Esophagus squamous epithelium (tissue), 5 donors: ENCODE measurements at places on chromosomes 16 and 17.

DNA sequence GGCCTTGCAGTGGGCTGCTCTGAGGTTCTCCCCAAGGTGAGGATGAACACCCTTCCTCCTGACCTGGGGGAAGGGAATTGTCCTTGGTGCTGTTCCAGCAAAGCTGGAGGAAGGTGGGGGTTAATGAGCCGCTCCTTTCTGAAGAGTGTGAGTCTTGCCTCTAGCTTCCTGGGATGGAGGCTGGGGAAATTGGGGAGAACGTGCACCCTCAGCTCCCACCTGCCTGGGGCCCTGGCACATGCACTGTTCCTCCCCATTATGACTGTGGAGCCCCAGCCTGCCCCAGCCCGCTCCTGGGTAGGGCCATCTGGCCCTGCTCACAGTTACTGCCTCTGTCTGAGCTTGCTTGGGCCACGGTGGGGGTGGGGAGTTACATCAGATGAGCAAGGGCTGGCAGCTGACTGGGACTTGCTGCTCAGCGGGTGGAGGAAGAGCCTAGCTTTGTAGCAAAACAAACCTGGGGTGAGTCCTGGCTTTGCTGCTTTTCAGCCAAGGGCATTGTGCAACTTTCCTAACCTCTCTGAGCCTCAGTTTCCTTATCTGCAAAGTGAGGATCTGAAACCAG lies 11.1 kb downstream of the TNS4 start:
- DNase-seq, result no peak

DNA sequence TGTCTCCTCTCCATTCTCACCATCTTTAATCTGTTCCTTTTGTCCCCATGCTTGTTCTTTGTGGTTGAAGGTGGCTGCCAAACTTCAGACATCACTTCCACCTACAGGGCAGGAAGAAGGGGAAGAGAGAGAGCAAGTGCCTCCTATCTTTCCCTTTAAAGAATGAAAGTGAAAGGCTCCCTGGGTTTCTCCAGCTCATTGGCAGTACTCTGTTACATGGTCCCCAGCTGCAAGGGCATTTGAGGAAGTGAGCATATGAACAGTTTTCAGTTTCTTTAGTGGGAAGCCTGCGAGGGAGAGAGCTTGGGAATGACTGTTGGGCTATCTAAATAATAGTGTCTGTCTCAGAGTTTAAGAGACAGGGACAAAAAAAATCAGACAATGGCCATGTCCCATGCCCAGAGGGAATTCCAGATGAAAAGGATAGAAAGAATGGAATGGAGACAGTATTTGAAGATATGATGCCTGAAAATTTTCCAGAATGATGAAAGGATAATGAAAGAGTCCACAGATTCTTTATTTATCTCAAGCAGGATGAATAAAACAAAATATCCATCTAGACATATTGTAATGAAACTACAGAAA lies 159.9 kb downstream of the LGALS9B start:
- no peak for DNase-seq

DNA sequence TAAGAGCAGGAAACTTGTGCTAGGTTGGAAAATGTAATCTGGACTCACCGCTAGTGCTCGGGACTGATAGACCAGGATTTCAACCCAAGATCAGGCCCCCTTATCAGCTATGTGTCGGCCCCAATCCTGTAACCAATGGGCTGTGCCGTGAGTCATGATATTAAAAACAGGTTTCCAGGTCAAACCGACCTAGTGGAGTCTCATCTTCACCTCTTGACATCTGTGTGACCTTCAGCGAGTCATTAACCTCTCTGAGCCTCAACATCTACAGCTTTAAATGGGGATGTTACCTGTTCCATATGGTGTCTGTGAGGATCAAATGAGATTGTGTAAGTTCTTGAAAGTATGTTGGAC lies 512 bp downstream of the PMM2 start:
- no peak for DNase-seq

GRCh38 chr17:17812211-17813054 lies 24.4 kb downstream of the SREBF1 start:
- no peak for DNase-seq

GRCh38 chr16:60914334-60914733 lies 1121.9 kb downstream of the CDH8 start:
- no peak for DNase-seq
